Occipital lobe (tissue), 3 donors: ENCODE measurements at places on chromosomes 4 and X.

GRCh38 chrX:44183329-44183728 lies 160.1 kb downstream of the EFHC2 start:
- DNase-seq: no peak

DNA sequence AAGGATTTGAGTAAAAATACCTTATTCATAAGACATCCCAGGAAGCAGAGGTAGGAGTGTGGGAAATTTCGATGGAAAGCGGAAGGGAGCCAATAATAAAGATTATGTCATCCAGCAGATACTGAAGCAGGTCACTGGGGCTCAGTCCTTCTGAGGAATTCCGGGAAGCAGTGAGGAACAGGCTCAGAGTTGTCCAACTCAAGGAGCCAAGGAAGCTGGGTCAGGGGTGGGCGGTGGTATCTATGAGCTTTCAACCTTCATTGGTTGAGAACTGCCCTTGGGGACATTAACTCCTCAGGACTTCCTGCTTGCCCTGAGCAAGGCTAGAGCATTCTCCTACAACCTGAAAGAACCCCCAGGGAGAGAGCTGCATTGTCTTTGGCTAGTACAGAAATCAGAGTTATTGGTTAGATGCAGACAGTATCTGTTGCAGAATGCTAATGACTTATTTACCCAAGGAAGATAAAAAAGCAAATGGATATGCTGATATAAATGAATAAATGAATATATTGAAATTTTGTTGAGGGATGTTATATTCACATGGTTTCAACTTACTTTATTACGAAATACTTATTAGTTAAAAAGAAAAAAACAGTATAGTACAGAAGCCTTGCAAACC lies 68.2 kb downstream of the DMP1 start:
- DNase-seq: no peak

DNA sequence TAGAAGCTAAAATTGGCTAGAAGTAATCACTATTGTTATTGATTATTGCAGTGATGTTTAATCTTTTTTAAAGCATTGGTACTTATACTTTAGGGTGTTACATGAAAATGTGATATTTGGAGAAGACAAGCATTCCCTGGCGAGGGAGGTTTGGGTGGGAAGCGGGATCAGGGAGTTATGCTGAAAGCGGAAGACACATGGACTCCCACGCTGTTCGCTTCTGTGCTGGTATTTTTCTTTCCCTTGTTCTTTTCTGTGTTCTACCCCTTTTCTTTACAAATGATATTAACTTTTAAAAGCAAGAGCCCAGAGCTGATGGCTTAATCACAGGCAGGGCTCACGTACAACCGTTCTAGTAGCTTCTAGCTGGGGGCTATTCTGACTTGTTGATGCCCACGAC lies 61.6 kb downstream of the PHOX2B start:
- no peak for DNase-seq

GRCh38 chrX:124940531-124940930 lies 379.1 kb upstream of the TEX13C start:
- DNase-seq: no peak

DNA sequence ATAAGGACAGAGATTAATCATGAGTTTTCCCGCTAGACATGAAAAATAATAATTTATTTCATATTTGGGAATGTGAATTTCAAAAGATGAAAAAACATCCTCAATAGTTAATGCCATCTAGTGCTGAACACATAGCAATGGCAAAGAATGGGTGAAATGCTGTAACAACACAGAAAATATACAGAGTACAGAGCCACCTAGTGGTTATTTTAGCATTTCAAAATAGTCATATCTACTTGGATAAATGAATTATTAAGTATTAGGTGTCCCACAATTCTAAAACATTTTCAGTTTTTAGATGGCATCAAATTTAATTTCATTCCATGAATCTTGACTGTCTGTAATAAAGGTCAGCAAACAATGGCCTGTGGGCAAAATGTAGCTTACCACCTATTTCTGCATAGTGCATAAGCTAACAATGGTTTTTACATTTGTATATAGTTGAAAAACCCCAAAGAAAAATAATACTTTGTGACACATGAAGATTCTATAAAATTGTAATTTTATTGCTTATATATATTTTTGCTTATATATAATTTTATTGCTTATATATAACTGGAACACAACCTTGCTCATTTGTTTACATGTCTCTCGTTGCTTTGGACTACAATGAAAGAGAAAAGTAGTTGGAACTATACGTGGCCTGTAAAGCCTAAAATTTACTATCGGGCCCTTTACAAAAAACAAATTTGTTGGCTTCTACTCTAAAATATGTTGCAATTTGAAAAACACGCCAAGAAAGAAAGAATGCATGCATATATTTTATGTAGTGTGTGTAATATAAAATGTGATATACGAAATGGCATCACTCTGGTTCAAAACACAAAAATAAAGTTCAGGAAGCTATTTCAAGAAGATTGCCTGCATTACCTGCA lies 99.1 kb upstream of the FAM47C start:
- no peak for DNase-seq

GRCh38 chr4:26912810-26913209 lies 52.2 kb downstream of the STIM2 start:
- no peak for DNase-seq

DNA sequence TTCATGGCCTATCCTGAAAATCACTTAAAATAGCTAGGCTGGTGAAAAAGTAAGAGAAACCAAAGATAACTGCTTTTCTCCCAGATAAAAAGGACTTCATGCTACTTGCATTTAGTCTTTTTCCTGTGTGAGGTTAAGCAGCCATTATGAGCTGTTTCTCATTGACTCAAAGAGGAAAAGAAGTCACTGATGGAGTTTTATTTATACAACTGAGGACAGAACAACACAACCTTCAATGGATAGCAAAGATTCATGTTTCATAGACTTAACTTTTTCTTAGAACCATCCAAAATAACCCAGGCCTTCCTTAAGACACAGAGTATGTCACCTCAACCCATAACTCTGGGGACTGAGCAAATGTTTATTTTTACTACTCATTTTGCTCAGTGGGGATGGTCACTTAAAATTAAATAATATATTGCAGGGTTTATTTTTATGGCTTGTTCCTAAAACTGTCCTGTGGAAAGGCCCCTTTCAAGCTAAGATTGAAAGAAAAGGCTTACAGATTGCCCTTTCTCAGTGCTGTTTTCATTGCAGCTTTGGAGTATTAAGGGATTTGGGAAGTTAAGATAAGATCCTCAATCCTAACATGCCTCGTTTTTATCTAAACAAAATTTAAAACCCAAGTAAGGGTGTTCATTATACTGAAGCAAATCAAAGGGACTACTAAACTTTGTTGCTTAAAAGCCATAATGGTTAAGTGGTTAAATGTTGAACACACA lies 252.6 kb upstream of the MAD2L1 start:
- DNase-seq: no peak

GRCh38 chr4:109185951-109186350 lies 116.5 kb downstream of the COL25A1 start:
- no peak for DNase-seq

GRCh38 chr4:2299794-2300193 lies 37.9 kb upstream of the MXD4 start:
- no peak for DNase-seq

GRCh38 chrX:120228187-120228908 lies 22.3 kb upstream of the ZBTB33 start:
- no peak for DNase-seq

DNA sequence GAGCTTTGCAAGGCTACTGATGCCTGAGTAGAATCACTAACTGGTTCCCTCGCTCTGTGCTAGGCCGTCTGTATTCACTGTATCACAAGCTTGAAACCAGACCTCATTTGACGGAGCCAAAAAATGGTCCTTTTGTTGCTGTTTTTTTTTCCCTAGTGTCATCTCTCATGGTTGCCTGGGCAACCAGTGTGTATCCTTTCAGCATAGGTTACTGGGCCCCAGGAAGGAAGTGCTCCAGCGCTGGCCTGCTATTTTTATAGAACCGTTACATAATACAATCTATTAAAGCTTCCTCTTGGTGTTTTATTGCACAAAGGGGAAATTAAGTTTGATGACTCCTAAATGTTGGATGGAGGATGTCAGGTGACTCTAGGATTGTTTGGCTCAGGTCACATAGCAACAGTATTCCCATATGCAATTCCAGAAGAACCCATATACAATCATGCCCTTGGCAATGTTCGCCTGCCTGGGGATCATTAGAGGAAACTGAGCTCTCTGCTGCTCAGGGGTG lies 220.4 kb downstream of the SPRY1 start:
- DNase-seq: peak; percentile 21

- no peak for DNase-seq
These were observed 339.5 kb upstream of the DIPK2B start for GRCh38 chrX:45540181-45540580.

- no peak for DNase-seq
These were observed 176.0 kb downstream of the TLL1 start for GRCh38 chr4:166049036-166049435.

DNA sequence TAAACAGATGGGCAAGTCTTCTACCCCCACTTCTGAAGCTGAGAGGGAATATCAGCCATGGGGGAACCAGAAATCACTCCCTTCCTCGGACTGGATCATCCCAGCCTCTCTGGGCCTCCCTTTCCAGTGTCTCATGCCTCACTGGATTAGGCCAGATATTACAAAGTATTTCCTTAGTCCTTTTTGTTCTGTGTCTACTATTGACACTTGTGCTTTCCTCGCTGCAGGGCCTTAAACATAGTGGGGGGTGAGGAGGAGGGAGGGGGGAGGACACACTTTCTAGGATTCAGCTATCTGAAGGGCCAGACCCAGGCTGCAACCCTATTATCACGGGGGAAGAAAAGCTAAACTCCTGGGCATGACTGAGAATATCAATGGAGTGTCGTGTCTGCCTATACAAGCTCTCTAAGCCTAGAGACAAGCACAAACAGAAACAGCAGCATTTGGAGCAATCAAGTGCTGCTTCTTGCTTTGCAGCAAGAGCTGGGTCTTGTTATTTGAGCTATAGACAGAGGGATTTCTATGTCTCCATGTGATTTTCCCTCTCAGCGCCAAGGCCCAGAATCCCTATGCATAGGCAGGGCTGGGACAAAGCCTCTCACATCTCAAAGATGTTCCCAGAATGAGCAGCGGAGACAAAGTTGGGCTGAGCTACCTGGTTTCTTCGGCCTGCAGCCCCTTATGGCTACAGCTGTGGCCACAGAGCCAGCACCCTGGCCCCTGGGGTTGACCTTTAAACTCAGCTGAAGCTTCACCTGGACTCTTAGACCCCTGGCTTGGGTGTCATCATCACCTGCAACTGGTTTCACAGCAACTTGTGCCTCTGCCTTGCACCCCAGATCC lies 20.2 kb downstream of the PJA1 start:
- no peak for DNase-seq

GRCh38 chr4:10664408-10664807 lies 20.2 kb downstream of the CLNK start:
- peak; percentile 44 for DNase-seq

GRCh38 chrX:53356186-53356585 lies 66.3 kb downstream of the SMC1A start:
- DNase-seq: no peak

GRCh38 chr4:42119886-42120285 lies 32.6 kb downstream of the BEND4 start:
- no peak for DNase-seq

DNA sequence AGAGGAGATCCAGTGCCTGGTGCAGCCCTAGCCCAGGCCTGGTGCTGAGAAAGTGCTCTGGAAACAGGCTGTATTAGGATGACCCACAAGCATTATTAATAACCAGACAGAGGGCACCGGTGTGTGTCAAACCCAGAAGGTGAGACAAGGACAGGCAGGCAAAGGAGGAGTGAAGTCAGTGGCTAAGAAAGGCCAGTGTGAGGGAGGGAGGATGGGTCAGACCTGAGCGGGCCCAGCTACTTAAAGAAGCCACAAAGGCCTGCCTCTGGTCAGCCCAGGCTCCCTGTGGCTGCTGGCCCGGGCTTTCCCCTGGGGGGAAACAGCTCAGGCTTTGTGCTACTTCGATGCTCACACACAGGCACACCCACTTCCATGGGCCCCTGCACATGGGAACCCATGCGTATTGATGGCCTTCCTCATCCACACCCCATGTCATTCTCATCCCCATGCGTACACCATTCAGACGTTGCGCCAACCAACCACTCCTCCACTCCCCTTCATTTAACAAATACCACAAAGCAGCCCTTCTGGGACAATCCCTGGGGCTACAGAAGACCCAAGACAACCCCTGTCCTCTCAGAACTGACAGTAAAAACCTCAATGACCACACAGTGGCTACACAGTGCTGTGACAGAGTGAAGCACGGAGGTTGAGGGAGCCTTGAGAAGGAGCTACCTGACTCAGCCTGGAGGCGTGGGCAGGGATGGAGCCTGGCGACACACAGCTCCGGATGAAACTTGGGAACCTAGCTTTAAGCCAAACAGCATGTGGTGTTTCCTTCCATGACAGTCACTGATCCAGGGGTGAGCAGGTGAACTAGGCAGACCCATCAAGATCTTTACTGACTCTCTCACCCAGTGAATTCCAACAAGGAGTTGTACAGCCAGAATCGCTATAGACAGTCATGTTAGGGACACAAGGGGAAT lies 24.9 kb upstream of the MTM1 start:
- no peak for DNase-seq

GRCh38 chr4:185011408-185011807 lies 6.9 kb upstream of the HELT start:
- no peak for DNase-seq

- DNase-seq: no peak
These were observed 12.5 kb upstream of the CLNK start for GRCh38 chr4:10697086-10697485.

GRCh38 chrX:20545538-20545937 lies 278.8 kb upstream of the RPS6KA3 start:
- DNase-seq: no peak
